Activated B cell treated with CpG ODN at 0.5 μM for 24 hours (primary cell): ENCODE measurements at places on chromosomes 12 and 14.

- no peak for DNase-seq
These were observed 7.0 kb downstream of the PPP1R12A start for GRCh38 chr12:79927772-79928474.

DNA sequence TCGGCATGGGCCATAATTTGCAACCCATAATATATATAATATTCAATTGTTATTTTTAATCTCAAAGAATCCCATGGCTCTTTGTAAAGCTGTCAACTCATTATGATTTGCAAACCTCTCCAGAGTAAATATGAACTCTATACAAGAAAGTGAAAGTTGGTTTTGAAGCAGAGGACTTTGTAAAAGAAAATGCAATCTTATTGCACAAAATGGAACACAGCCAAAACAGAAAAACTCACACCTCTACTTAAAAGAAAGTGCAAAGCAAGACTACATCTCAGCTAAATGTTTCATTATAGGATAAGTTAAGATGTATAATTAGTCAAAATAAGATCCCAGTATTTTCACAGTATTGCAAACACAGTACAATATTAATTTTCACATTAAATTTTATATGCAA lies 111.2 kb upstream of the FLRT2 start:
- DNase-seq = no peak

- no peak for DNase-seq
These were observed 24.6 kb downstream of the IQSEC3 start for GRCh38 chr12:91213-91612.

DNA sequence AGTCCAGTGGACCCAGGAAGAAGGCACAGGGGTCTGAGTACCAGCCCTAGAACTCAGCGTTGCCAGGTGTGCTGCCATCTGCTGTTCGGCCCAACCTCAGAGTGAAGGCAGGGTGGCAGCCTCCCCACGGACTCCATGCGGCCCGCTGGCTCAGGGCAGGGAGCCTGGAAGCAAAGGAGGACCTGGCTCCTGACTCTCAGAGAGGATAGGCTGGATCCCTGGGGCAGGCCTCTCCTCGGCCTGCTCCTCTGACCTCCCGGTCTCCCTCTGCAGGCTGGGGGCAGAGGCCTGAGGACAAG lies 10.1 kb downstream of the MCRS1 start:
- DNase-seq = no peak
